ENCODE measurements at places on chromosomes 2 and 18.

DNA sequence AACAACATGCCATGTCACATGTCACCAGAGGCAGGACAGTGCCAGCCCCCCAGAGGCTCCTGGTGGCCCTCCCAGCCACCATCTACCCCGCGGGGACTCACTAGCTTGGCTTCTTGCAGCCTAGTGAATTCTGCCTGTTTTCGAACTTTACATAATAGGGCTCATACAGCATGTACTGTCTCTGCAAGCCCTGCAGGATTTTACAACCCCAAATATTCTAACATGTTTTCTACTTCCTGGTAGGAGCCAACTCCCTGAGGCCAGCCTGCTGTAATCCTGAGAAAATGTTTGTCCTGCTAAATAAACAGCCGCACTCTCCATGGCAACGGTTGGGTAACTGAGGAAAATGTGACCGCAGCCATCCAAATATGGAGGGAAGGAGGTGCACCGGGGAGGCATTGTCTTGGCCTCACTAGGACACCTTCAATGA is 2.7 kb downstream of the PER2 start:
- no peak for DNase-seq

GRCh38 chr2:174518395-174518794 is 31.6 kb upstream of the GPR155 start:
- no peak for DNase-seq

DNA sequence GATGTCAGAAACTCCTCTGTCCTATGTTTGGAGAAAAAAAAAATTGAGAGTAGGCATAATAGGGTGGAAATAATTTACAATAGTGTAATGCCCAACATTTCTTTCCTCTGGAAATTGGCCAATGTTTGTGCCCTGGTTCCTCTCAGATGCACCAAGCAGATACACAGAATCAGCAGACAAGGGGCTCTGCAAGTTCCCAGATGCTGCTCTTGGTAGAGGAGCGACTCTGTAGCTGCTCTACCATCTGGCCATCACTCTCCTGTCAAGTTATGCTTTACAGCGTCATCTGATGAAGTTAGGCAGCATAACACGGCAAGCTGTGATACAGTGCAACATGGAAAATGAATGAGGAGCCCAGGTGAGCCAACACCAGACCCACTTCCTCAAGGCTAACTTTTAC is 1.6 kb downstream of the DYTN start:
- no peak for DNase-seq

GRCh38 chr2:59250307-59250677 is 1009.2 kb upstream of the FANCL start:
- no peak for DNase-seq

DNA sequence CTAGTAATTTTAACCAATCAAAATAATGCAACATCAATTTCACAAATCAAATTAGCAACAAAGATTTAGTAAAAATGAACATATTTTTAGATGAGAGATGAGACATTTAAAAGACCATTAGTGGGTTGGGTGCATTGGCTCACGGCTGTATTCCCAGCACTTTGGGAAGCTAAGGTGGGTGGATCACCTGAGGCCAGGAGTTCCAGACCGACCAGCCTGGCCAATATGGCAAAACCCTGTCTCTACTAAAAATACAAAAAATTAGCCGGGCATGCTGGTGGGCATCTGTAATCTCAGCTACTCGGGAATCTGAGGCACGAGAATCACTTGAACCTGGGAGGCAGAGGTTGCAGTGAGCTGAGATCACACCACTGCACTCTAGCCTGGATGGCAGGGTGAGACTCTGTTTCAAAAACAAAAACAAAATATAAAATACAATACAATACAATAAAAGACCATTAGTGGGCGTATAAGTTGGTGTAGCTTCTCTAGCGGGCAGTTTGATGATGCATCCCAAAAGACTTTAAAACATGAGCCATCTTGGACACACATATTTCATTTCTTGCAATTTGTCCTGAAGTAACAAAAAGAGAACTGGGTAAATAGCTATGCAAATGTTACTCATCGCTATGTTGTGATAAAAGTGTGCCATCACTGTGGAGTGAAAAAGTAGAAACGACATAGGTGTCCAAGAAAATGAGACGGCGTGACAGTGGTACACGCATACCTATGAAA is 101.8 kb downstream of the COL6A3 start:
- DNase-seq: no peak

DNA sequence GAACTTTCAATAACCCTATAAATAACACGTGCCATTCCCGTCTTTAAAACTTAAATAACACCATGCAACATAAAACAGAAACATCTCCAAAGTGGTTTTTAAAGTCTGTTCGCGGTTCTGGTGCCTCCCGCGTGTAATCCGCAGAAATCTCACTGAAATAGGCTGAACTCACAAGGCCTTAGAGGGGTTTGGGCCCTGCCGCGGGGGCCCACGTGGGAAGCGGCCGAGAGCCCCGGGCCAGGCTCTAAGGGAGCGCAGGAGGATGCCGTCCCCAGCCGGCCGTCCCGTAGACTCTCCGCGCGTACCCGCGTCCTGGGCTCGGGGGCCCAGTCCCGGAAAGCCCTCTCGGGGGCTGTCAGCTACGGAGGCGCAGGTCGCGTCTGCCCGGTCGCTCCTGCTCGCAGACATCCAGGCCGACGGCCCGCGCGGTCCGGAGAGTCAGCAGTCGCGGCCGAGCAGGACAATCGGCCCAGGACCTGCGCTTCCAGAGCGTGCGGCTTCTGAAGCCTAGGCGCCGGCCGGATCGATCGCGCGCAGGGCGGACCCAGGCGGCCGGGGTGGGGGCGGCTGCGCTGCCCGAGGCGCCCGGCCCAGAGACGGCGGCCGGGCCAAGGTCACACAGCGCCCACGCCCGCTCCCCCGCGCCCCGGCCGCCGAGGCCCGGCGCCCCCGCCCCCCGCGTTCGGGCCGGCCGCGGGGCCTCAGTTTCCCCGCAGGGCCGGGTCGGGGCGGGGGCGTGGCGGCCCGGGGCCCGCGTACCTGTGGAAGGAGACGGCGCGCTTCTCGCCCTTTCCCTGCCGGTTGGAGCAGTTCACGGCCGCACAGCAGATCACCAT is 558 bp downstream of the THAP4 start:
- no peak for DNase-seq

- no peak for DNase-seq
These were observed 7.6 kb upstream of the CHRNA1 start for GRCh38 chr2:174771631-174772471.

GRCh38 chr2:11750422-11750821 is 4.0 kb downstream of the LPIN1 start:
- peak; percentile 70 for DNase-seq

GRCh38 chr18:9441061-9441460 is 34.3 kb upstream of the RALBP1 start:
- no peak for DNase-seq

DNA sequence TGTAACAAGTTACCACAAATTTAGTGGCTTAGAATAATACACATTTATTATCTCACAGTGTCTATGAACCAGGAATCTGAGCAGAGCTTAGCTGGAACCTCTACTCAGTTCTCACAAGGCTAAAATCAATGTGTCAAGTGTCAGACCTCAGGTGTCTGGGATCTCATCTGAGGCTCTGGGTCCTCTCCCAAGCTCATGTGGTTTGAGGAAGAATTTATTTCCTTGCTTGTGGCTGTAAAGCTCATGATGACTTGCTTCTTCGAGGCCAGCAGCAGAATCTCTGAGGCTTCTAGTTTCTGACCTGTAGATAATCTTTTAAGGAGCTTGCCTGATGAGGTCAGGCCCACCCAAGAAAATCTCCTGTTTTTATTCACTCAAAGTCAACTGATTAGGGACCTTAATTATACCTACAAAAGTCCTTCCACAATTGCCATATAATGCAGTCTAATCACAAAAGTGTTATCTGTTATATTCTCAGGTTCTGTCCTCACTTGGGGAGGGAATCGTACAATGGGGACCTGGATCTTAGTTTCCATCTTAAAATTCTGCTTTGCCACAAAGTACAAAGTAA is 14.3 kb downstream of the NCKAP5 start:
- DNase-seq: no peak

GRCh38 chr2:111236025-111236424 is 115.3 kb downstream of the BCL2L11 start:
- DNase-seq: no peak

GRCh38 chr2:153132418-153132817 is 346.1 kb downstream of the RPRM start:
- DNase-seq: no peak

GRCh38 chr2:233689031-233689430 is 3.7 kb upstream of the UGT1A6 start:
- no peak for DNase-seq

- no peak for DNase-seq
These were observed 22.1 kb downstream of the CENPA start for GRCh38 chr2:26807788-26808460.

GRCh38 chr18:23135550-23136325 is 453 bp downstream of the CABLES1 start:
- no peak for DNase-seq

GRCh38 chr18:13521418-13521817 is 204.9 kb downstream of the FAM210A start:
- DNase-seq: no peak

DNA sequence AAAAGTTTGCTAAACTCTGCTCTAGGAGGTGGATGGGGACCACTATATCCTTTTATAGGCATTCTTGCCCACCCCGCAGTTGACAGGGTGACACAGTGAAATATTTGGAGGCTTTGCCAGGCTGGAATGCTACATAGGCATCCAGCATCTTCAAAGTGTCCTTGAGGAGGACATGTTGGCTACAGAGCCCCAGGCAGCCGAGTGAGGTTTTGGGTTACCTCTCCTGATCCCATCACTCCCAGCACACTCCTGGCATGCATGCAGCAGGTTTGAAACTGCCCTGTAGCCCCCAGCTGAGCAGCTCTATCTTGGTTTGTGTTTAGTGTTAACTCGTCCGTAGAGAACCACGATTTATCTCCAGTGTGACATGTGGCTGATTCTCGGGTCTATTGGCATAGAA is 7.3 kb downstream of the FOSL2 start:
- no peak for DNase-seq

DNA sequence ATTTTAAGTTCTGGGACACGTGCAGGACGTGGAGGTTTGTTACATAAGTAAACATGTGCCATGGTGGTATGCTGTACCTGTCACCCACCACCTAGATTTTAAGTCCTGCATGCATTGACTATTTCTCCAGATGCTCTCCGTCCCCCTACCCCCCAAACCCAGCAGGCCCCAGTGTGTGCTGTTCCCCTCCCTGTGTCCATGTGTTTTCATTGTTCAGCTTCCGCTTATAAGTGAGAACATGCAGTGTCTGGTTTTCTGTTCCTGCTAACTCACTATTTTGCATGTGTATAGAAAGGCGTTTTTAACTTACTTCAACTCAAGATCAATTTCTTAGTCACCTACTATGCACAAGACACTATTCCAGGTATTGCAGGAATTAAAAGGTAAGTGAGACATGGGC is 128.0 kb downstream of the PLCL1 start:
- DNase-seq: no peak

DNA sequence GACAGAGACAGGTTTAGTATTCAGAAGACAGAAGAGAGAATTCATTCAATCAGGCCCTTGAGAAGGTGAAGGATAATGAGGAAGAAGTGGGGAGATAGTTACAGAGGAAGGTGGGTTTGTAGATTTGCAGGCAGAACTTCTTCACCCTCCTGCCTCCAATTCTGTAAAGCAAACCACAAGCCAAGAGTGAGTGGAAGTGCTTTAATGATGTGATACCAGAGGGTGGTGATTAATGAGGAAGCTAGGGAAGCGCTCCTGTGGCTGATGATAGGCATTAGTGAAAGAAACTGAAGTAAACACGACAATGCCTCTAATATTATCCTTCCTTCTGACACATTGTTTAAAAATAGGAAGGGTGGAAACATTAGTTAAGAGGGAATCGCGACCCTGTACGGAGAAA is 78.2 kb downstream of the CAPN13 start:
- no peak for DNase-seq

- DNase-seq: no peak
These were observed 291.9 kb upstream of the CDH7 start for GRCh38 chr18:65458871-65459270.

GRCh38 chr2:157899125-157899839 is 23.2 kb upstream of the ACVR1 start:
- no peak for DNase-seq

DNA sequence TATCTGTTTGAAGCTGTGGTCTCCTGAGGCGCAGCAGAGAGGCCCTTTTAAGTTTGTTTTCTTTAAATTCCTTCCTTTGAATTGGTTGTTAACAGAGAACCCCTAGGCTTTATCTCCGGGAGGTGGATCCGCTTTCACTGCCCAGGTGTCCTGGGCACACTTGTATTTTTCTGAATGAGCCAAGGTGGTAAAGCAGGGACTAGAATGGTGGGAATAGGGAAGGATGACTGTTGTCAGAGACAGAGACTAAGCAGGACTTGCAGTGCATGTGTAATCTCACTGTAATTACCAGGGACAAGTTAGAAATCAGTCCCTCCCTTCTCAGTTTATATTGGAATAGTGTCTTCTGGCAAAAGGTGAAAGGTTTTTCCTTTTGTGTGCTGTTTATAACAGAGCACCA is 72.8 kb downstream of the PHLPP1 start:
- DNase-seq: no peak

- no peak for DNase-seq
These were observed 32.9 kb downstream of the ITGB6 start for GRCh38 chr2:160167089-160167740.

GRCh38 chr2:227033471-227034148 is 130.4 kb downstream of the COL4A4 start:
- peak; percentile 12 for DNase-seq

DNA sequence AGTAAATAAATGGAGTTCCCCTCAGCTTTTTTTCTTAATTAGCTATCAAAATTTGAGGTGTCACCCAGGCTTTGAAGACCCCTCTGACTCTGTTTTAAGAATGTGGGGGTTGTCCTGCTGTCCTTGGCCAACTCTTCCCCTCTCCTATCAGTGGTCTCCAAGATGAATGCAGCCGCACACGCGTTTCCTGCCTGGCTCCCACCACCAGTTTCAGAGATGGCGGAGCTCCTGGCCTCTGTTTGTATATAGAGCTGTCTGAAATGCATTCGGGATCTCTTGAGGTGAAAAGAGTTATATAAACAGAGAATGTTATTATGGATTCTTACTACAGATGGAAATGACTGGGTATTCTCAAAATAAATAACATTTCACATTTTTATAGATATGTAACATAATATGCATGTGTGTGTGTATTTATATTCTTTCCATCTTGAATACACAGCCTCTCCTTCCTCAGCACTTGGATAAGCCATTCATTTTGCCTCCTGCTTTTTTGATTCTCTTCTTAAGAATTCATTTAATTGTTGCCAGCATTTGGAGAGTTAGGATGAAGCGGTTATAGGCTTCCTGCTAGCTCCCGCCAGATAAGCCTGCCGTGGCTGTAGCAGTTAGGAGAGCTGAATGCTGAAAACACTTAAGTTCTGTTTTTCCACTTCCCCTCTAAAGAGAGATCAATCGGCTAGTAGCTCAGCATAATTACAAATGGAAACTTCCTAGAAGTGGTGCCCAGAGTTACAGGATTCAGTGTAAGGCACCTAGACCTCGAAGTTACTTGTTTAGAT is 659.3 kb upstream of the FANCL start:
- DNase-seq: no peak

GRCh38 chr2:85854166-85854509 is 34.7 kb downstream of the ST3GAL5 start:
- DNase-seq: no peak

Data from Jurkat, Clone E6-1 (cell line).